Amniotic stem cell (primary cell): ENCODE measurements at places on chromosomes 6 and 20.

- DNase-seq, result no peak
Observed at GRCh38 chr20:48615871-48616270, 211.9 kb downstream of the PREX1 start.

DNA sequence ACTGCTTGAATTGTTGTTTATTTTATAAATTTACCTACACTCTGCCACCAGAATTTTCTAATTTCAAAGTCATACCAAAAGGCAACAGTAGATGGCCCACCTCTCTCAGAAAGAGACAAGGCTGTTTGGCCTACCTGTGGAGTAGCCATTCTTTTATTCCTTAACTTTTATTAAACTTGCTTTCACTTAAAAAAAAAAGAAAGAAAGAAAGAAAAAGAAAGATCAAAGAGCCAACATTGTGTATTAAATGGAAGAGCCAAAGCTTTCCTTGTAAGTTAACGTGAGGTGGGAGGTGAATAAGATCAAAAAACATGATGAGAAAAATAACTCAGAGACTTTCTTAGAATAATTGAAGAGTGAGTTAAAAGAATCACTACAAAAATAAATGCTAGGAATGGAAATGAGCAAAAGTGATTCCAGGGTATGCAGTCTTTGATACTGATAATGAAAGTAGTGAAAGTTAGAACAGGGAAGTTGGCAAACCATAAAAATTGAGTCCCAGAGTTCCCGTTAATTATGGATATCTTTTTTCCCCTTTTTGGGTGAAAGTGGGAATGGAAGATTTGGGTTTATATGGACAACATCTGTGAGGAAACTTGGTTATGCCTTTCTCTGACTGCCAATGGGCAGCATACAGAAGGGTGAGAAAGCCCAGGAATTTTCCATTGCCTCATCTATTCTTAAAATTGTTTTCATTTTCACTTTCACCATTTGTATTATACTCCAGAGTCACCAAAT lies 35.9 kb upstream of the MYB start:
- no peak for DNase-seq

DNA sequence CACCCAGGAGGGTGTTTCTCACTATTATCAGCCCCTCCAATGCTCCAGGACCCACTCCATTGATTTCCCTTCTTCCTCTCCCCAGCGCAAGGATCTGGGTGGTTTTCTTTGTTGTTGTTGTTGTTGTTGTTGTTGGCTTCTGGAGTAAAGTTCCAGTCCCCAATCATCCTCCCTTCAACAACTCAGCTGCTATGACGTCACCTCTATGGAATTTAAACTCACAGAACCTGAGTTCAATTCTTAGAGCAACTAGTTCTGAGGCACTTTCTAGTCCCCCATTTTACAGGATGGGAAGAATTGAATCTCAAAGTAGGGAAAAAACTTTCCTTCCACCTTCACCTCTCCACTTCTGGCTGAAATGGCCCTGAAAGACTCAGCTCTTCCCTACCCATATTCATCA lies 9.7 kb upstream of the WFDC8 start:
- DNase-seq, result no peak

GRCh38 chr20:13325033-13325432 lies 104.0 kb downstream of the ISM1 start:
- DNase-seq, result no peak

DNA sequence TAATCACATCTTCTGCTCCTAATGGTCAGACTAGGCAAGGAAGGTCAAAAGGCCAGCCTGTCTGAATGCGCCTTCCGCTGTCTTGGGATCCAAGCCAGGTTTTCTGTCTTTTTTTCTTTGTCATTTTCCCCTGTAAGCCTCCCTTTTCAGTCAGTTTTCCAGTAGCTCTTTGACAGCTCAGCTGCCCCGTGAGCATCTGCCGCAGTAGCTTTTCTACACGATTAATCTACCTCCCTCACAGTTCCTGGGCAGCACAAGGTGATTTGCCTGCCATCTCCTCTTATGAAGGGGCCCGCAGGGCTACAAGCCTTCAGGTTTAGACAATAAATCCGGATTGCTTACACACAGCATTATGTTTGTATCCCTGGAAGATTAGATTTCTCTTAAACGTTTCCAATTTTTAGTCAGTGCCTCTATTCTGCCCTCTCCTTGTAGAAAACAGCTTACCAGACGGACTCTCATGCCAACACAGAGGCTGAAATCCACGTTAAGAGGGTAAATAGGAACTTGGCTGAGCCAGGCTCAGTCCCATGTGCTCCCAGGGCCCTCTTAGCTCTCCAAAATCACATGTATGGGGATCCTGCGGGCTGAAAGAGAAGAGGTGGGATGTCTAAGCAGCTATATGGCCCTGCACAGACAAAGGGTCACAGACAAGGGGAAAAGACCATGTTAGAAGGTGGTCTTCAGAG lies 77.2 kb downstream of the LY86 start:
- DNase-seq, result no peak

DNA sequence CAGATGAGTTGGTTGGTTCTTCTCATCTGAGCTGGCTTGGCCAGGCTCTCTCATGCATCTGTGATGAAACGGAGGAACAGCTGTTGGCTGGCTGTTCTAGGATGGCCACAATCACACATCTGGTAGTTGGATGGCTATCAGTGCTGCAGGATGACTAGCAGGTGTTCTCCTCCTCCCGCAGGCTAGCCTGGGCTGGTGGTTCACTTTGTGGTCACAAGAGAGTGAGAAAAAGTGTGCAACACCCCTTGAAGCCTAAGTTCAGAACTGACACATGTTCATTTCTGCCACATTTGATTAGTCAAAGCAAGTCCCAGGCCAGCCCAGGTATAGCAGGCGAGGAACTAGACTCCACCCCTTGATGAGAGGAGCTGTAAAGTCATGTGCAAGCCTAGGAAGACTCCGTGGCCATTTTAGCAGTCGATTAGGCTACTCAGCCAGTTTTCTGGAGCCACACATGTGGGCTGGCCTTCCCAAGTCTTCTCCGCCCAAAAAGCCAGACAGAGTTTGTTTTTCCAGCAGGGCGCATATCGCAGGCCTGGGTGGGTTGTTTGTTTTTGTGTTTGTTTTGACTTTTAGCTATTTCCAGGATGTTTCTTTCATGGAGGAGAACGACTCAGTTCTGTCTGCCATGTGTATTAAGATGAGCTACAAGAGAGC lies 120.8 kb downstream of the ISM1 start:
- DNase-seq, result no peak

DNA sequence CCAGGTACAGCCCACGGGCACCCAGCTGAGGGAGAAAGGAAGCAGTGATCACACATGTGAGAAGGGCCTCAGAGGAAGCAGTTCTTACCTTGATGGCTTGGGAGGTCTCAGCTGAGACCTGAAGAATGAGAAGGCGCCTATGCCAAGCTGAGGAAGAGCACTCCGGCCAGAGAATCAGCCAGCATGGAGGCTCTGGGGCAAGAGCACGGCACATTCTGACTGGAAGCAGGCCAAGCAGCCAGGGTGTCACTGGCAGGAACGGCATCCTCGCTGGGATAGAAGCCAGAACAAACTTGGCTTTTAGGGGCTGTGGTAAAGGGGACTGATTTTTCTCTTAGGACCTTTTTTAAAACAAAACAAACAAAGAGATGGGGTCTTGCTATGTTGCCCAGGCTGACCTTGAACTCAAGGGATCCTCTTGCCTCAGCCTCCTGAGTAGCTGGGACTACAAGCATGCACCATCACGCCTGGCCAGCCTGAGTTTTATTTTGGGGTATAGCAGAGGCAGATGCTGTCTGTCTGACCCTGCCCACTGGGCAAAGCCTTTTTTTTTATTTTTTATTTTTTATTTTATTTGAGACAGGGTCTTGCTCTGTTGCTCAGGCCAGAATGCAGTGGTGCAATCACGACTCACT lies 17.6 kb downstream of the GHRH start:
- no peak for DNase-seq

GRCh38 chr6:143726015-143726647 lies 48.4 kb downstream of the PHACTR2 start:
- no peak for DNase-seq

- DNase-seq, result no peak
Observed at GRCh38 chr20:9389346-9389745, 125.0 kb upstream of the LAMP5 start.

DNA sequence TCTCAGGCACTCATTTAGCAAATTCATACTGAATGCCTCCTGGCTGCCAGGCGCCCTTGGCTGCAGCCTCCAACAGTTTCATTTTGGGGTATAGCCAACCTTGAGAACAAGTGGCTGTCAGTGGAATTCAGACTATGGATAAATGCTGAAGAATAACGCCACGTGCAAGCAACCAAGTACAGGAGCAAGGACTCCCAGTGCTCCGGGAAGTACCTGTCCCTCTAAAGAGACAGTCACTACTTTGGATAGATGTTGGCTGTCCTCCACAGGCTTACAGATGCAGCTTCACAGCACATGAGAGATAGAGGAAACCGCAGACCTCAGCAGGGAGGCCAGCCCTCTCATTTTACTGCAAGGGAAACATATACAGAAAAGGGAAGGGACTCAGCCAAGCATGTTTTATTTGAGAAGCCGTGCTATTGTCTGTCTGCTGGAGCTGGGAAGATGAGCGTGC lies 658.2 kb downstream of the PTPRT start:
- DNase-seq, result no peak

DNA sequence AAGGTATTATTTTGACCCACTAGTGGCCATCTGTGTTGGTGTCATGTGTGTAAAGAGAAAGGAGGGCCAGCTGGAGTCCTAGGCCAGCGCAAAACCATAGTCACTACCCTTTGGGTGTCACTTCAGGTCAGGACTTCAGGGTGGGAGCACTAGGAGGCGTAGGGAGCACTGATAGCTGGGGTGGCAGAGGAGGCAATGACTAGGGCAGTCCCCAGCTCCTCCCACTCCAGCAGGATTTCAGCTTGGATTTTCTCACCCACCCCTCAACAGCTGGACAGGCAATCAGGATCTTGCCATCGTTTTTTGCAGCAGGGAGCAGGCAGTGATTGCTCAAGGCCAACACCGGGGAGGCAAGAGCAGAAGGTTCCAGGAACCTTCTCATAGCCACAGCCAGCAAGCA lies 4.2 kb upstream of the HLA-DOA start:
- no peak for DNase-seq

DNA sequence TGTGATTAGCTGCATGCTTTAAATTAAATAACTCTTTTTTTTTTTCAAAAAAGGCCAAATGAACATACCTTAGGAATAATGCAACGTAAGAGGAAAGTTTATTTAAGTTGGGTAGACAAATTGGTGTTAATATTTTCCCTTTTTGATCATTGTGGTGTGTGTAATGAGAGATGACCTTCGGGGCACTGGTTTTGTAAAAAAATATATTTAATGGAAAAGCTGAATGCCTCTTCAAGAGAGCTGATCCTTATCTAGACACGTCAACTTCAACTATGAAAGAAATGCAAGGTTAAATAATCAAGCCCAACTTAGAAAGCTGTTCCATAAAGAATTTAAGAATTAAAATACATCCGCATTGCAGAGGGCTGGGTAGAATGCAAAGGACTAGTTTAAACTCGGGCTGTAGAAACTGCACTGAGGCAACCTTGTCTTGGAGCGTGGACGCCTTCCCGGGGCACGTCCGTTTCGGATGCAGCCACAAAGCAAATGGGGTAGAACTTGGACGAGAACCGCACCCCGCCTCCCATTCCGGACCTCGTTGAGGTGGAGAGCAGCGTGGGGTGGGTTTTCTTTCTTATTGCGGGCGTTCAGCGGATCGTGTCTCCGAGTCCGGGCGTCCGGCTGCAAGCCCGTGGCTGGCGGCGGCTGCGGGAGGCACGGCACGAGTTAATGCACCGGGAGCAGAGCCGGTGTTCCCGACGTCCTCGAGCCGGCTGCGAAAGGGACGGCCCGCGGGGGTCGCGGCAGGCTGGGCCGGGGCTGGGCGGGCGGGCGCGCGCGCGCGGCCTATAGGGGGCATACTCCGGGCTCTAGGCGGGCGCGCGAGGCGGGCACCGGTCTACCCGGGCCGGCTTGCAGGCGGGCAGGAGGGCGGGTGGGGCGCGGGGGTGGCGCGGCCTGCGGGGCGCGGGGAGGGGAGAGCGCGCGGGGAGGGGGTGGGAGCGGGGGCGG lies 1.9 kb downstream of the JARID2 start:
- peak; percentile 30 for DNase-seq

DNA sequence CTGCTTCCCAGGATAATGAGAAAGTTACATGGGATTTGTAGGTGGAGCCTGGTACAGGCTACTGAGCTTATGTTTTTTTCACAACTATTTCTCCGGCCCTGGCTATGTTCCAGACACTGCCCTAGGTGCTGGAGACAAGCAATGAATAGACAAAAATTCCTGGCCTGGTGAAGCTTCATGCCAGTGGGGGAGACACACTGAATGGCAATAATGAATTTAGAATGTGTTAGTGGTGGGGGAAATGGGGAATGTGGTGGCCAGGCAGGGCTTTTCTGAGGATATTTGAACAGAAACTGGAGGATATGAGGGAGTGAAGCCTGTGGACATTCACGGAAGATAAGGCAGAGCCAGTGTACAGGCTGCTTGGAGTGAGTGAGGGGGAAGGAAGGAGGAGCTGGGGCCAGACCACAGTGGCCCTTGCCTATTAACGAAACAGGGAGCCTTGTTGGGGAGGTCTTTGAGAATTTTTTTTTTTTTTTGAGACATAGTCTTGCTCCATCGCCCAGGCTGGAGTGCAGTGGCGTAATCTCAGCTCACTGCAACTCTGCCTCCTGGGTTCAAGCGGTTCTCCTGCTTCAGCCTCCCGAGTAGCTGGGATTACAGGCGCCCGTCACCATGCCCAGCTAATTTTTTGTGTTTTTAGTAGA lies 6.6 kb downstream of the FOXS1 start:
- DNase-seq, result no peak

DNA sequence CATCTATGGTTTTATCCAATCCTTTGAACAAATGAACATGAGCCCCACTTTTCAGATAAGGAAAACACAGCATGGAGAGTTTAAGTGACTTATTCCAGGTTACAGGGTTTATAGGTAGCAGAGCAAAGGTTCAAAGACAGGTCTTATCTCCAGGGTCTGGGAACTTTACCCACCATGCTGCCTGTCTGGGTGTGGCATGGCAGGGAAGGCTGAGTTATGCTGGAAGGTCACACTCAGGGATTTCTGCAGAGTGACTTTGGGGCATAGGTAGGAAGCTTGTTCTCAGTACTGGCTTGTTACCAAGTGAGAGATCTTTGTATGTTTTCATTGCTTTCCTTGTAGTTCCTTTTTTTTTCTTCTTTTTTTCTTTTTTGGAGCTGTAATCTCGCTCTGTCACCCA lies 1.8 kb downstream of the ZNF831 start:
- DNase-seq, result no peak
